H1 (cell line): ENCODE measurements at places on chromosomes 5 and 9. TPM values are rescaled to one million over a fixed set of nuclear protein-coding genes. Genes with fewer than 3 reads are reported as not detected.

RNF180 gene
- total RNA-seq = 2.3 and 2.4 TPM in 2 replicates

FRMD3 gene
- 1.3 and 1.4 TPM in 2 replicates for total RNA-seq

EQTN gene
- total RNA-seq = 0.52 TPM in 1 of 2 replicates, not detected in the other

DNA sequence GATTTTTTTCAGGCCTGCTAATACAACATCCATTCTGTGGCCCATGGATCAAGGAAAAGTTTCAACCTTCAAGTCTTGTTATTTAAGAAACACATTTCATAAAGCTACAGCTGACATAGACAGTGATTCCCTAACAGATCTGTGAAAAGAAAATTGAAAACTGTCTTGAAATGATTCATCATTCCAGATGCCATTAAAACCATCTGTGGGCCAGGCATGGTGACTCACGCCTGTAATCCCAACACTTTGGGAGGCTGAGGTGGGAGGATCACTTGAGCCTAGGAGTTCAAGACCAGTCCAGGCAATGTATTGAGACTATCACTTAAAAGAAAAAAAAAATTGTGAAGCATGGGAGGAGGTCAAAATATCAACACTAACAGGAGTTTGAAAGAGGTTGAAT lies 6.0 kb downstream of the RAPGEF6 start:
- no peak for DNase-seq

DNA sequence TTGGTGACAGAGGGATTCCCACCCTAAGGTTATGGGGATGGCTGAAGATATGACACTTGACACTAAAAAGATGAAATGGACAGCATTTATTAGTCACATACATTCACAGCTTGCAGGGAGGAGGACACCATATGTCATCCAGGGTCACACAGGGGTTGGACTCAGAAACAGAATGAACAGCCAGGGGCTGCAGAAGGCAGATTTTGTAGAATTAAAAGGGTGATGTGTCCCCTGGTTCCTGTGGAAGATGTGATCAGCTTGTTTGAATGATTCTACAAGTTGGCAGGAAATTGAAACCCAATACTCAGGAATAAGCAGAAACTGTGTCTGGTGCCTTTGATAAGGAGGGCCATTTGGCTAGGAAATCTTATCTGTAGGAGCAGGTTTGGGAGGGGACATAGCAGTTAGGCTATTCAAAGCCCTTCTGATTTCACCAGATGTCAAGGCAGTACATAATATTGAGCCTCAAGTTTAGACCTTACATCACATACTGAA lies 102.3 kb upstream of the GRIN3A start:
- no peak for DNase-seq

DNA sequence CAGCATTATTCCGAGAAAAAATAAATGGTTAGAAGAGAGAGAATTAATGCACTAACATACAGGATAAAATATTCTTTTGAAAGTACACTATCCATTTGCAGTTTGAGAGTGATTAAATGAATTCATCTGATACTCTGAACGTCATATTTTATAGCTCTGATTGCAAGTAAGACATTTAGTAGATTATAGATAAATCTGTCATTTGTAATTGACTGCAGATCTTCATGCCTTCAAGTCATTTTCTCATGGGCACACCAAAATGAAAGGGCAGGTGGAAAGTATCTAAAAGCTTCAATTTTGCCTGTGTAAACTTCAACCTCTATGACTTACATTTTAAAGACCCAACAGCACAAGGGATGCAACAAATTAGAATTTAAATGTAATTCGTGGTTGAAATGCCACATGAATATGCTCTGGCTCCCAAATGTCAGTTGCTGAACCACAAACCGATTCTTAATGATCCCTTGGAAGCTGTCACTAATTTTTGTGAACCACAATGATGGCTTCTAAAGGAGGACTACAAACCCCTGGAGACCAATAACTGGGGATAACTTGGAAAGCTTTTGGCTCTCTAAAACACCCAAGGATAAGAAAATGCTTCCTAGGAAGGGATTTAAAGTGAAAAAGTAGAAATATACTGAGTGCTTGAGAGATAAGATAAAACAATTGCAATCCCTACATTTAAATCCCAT lies 3.9 kb downstream of the TYRP1 start:
- DNase-seq = no peak

DNA sequence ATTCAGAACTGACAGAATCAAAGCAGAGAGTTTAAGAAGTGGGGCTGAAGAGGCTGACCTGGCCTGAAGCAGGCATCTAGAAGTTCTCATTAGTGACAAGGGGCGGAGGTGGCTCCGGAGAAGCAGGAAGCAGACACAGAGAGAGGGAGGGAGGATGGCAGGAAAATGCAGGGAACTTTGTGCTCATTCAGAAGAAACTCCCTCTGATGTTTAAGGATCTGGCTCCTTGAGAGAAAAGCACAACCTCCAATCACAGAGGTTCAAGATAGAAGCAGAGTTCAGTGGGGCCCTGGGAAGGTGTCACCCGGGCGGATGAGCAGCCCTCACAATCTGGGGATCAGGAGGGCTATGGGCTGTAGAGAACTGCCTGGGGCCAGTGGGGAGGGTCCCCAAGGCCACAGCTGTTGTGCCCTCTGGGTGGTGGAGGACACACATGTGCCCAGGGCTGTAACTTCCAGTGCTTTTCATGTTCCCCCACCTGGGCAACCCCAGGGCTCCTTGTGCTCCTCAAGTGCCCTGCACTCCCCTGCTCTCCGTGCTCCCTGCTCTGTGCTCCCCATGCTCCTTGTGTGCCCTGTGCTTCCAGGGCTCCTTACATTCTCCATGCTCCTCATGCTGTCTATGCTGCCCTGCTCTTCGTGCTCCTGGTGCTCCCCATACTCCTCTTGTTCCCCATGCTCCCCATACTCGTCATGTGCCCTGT lies 51.4 kb downstream of the TRIP13 start:
- DNase-seq = no peak

DNA sequence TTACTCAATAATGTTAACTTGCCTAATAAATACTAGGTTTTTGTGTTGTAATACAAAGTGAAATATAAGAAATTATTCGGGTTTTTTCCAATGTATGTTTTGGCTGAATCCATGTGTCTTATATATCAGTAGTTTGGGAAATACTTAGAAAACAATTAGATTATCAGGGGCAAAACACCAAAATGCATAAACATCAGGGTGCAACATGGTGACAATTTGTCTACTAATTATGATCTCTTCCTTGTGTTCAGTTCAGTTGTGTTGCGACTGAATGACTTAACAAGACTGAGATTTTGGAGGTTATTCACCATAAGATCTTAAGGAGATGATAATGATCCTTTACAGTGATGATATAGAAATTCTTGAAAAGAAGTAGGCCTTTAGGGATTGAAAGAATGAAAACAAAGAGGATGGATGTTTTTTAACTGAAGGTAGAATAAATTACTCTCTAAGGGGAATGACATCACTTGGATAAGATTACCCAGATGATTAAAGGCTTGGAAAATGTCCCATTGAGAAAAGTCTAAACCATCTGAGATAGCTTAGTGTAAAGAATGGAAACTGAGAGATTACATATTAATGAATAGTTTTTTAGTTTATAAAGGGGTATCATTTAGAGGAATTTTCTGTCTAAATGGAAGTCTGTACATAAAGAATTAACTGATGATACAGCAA lies 415.8 kb downstream of the SPATA31D1 start:
- no peak for DNase-seq

DNA sequence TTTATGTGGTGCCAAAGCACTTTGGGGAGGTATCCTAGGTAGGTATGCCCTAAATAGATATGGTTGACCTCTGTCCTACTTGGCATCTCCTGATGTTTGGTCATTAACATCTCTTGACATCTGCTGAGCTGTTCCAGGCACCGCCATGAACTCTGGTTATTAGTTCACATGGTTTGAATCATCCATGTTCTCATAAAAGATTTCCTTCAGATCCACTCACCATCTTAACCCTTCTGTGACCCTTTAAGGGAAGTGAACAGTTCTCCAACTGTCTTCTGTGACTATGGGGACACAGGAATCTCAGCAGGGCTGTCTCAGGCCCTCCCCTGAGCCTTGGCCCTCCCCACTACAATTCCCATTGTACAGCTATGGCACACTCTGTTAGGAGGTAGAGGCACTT lies 167.7 kb downstream of the CDH6 start:
- no peak for DNase-seq

- no peak for DNase-seq
Measured at GRCh38 chr9:123974471-123974870, 37.1 kb upstream of the LHX2 start.
